ENCODE measurements at places on chromosomes 6 and 20.

DNA sequence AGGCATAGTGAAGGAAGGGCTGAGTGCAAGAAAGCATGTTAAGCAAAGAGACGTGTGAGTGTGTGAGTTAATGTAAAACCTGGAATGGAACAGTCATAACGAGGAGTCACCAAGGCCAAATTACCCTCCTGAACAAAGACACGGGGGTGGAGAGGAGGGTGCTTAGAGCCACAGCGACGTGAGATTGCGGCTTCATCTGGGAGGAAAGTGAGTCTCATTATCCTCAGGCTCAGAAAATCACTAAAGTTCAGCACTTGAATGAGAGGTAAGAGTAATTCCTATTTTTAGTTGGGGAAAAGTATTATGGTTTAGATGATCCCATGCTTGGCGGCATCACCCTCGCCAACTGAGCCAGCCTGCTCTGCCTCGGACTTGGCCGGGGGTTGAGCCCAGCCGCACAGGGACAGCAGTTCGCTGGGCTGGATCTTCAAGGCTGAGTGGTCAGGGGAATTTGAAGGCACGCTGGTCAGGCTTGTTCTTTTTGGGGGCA is 136.6 kb downstream of the DTNBP1 start:
- DNase-seq, result no peak

- no peak for DNase-seq
Observed at GRCh38 chr20:44465001-44465560, 10.6 kb upstream of the TTPAL start.

GRCh38 chr6:137363805-137364138 is 130.4 kb downstream of the OLIG3 start:
- no peak for DNase-seq

GRCh38 chr6:154367336-154367735 is 10.7 kb upstream of the IPCEF1 start:
- no peak for DNase-seq

DNA sequence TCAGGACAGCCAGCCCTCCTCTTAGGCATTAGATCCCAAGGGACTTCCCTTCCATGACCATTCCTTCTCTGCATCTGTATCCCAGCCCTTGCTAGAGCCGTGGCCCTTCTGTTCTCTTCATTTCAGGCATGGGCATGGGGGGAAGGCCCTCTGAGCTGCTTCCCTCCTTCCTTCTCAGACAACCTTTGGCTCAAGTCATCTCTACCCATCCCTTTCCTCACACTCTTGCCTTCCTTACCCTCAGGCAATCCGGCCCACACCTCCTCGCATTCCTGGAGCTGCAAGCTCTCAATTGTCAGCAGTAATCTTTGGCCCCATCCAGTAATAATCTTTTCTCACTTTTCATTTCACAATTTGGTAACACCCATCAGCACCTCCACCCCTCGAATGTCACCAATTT is 426.9 kb upstream of the JARID2 start:
- DNase-seq, result no peak

DNA sequence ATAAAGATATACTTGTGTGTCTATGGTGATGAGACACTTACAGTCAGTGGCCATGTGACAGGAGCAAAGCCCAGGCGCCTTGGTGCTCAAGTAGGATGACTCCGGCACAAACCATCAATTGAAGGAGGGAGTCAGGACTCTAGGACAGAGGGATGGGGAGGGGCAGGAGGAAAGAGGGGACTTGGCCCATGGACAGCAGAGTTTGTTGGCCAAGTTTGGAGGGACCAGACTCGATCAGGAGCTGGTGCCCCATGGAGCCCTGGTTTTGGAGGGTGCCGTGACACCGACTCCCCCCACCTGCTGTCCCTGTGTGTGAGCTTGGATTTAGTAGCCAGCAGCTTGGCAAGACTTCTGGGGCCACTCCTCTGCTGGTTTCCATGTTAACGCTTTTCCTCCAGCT is 66.1 kb downstream of the ADNP start:
- no peak for DNase-seq

DNA sequence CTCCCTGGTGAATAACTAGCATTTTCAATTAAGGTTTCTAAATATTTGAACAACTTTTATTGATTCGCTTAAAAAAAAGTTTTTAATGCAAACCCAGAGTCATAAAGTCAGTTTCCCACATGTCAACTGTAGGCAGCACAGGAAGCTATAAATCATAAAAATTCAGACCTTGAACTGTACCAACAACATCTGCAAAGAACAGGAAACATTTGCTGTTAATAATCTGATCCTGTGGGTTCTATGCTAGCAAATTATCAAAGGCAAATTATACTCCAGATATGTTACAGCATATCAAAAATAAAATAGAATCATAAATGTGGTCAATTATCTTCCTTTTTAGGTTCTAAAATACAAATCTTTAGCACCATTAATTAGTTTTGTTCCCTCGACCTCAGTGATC is 16.6 kb upstream of the MAP7 start:
- no peak for DNase-seq

- DNase-seq, result no peak
Observed at GRCh38 chr6:106163966-106164877, 78.1 kb downstream of the PRDM1 start.

GRCh38 chr6:46993846-46994245 is 48.3 kb downstream of the ADGRF1 start:
- no peak for DNase-seq

DNA sequence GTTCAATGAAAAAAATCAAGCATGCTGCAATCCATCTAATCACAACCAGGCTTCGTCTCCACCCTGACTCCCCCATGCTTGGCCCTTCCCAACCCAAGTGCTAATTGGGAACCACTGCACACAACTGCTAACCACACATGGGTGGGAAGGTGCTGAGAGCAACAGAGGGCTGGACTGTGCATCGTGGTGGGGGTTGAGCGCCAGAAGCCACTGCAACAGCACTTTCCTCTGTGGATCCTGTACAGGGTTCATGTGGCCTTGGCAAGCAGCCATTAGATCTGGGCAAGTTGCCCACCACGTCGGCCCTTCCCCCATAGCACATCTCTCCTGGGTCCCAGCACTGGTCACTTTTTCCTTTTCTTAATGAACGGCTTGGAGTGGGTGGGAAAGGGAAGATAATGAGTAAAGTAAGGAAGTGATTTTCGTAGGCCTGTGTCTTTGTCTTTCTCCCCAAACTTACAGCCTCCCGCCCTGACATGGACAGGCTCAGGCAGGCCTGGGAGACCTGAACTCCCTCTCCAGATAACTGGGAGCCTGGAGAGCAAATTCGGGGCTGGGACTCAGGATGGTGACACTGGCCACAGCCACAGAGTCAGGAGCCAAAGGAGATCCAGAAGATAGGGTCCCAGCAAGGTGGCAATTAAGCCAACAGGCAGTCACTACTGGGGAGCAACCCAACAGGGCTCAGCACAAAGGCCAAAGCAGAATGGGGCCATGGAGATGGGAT is 34.4 kb upstream of the MRPS10 start:
- no peak for DNase-seq

DNA sequence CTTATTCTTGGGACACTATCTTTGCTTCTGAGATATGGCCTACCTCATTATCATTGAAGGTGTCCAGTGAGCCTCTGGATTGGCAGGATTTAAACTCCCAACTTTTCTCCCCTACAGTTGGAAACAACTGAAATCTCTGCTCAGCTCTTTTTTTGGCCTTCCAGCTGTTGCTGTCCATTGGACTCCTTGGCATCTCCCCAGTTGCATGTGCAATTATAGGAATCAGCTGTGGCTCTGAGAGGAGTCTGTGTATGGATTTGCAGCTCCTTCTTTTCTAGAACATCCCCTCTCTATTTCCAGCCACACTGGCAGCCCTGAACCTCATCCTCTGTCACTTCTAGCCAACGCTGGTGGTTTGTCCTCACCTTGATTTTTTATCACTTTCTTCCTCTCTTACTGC is 21.2 kb downstream of the RAB22A start:
- DNase-seq, result no peak

DNA sequence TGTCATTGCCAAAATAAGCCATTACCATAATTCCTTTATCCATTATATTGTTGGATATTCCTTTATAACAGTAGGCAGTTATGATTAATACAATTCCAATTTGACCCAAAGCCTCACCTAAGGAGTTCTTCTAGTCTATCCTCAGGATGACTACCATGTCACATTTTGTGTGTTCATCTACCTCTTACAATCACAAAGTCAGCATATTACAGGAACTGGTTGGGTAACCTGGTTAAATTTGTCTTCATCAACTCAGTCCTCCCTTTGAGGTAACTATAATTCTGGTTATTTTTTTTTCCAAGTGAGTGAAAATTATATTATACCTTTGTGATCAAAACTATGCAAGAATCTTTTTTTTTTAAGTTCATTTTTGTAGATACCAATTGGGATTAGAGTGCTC is 540.5 kb downstream of the BTBD3 start:
- DNase-seq, result no peak

GRCh38 chr6:27096834-27097511 is 150.5 kb upstream of the PRSS16 start:
- DNase-seq, result no peak

DNA sequence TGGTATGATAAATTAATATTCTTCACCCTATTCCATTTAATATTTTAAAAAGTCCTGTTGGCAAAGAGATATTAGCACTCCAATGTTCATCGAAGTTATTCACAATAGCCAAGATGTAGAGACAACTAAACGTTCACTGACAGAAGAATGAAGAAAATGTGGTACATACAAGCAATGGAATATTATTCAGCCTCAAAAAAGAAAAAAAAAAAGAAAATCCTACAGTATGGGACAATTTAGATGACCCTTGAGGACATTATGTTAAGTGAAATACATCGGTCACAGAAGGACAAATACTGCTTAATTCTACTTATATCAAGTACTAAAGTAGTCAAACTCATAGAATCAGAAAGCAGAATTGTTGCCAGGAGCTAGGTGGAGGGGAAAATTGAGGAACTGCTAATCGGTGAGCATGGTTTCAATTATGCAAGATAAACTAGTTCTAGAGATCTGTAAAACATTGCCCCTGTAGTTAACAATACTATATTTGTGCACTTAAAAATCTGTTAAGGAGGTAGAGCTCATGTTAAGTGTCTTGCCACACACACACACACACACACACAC is 4.7 kb downstream of the GCLC start:
- no peak for DNase-seq

DNA sequence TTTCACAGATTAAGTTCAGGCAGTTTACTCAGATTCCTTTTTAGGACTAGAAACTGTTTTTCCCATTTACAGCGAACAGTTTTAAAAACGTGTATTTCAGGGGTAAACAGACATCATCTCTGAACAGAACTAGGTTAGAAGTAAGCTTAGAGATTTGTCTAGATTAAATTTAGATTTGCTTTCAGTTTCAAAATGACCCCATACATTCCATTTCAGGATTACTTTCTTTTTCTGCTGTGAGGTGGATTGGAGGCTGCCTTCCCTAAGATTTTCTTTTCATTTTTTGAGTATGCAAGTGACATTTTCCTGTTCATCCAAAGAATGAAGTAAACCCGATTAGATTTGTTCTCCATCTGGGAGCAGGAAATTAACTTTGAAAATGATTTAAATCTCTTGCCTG is 747.2 kb downstream of the KHDRBS2 start:
- DNase-seq, result no peak

DNA sequence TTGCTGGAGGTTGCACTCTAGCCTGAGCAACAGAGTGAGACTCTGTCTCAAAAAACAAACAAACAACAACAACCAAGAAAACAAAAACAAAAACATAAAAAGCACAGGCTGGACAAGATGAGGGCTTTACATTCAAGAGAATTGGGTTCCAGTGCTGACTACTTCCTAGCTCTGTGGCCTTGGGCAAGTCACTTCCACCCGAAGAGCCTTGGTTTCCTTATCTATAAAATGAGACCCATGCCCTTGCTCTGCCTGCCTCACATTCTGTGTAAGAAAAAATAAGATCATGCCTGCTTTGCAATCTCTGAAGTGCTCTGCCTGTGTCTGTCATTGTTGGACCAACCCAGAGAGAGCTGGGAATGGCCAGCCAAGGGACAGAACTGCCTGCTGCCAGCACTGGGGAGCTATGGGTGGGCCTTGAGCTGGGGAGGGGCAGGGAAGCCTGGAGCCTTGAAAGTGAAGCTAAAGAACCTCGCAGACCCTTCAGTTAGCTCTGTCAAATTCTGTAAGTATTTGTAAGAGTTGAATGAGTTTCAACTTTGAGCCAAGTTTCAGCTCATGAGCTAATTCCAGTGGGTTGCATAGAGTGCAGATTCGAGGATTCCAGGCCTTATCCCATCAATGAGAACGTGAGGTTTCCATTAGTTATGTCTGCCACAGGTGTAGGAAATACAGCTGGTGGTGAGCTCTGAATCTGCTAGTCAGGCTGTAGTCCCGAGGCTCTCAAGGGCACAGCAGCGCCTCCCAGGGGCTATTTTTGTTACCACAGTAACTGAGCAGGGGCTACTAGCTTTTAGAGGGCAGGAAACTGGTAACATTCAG is 93.2 kb downstream of the DLGAP4 start:
- no peak for DNase-seq

- no peak for DNase-seq
Observed at GRCh38 chr6:140620496-140620895, 1246.0 kb upstream of the CITED2 start.

DNA sequence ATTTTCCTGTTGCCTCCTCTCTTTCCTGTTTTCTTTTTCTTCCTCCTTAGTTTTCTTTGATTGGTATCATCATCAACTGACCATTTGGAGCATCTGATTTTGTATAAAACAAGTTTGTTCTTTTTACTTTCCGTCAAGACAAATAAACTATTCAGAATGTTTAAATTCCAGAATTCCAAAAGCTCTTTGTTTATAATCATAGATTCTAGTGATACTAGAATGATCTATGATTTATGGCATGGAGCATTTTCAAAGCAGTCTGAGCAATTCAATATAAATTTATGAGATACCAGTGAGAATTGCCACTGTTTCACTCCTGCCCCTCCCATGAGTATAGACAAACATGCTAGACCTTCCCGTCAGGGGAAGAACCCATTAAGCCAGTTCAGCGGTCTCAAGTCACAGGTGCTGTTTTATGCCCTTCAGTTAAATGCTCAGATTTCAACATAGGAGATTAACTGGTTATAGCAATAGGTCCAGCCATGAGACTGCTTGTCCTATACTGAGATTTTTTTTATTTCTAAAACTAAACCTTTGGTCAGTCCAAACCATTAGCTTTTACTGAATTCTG is 60.7 kb downstream of the GRIK2 start:
- no peak for DNase-seq

DNA sequence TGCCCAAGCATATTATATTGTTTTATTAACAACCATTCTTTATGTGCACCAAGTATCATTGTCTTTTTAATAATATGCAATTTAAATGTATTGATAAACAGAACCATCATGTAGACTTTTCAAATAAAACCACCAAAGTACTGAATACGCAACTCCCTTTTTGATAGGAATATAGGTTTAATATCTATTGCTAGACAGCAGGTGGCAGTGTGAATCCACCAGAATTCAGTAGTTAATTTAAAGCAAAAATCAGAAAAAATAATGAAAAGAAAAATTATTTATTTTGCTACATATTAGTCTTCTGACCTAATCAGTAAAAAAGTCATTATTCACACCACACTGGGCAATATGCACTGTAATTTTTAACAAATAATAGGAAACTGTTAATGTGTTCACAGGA is 143.7 kb downstream of the KLHL32 start:
- no peak for DNase-seq

GRCh38 chr6:2950713-2951112 is 20.7 kb downstream of the SERPINB6 start:
- no peak for DNase-seq

- no peak for DNase-seq
Observed at GRCh38 chr20:47915495-47915894, 130.2 kb upstream of the SULF2 start.

- no peak for DNase-seq
Observed at GRCh38 chr6:87742106-87742505, 40.1 kb upstream of the AKIRIN2 start.

All from NCI-H1417 treated with DMSO at 0.1 percent for 48 hours (cell line).